Ammon's horn (tissue), 1 donor: ENCODE measurements at places on chromosomes 11 and 22.
A peak's percentile ranks its signal among the peaks of the same experiment; 100 is the strongest.

DNA sequence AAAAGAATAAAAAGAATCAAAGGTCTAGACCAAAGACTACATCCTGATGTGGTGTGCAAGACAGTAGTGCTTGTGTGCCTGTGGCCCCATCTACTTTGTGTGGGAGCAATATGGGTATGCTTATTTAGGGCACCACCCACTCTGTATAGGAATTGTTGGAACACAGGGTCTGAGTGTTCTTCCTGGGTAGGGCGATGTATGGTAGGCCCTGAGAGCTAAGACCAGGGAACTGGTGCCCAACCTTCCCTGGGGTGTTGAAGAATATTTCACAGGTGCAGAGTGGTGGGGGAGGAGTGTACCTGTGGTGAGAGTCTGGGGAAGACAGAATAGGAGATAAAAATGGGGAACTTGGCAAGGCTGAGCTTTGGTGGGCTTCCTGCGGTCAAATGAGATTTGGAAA, 41.9 kb downstream of the MICAL2 start:
- no peak for DNase-seq

- DNase-seq, result no peak
Observed at GRCh38 chr11:71472941-71473792, 20.2 kb downstream of the NADSYN1 start.

DNA sequence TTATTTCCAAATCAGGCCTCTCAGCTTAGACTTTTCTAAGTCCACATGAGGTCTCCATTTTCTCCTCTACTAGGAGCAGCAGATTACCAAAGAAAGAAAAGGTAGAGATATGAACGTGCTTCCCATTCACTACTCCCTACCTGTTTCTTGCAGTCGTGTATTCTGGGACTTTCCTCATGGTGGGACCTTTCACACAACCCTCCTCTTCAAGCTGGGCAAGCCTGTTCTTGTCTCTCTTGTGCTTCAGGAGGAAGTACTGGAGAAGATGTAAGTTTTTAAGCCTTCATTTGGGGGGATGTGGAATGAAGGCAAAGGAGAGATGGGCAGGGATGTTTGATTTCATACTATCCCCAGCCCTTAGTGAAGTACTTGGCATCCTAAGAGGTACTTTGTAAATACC, 128.8 kb upstream of the SESN3 start:
- no peak for DNase-seq

GRCh38 chr11:29124470-29124869, 892.4 kb downstream of the KCNA4 start:
- DNase-seq, result no peak

DNA sequence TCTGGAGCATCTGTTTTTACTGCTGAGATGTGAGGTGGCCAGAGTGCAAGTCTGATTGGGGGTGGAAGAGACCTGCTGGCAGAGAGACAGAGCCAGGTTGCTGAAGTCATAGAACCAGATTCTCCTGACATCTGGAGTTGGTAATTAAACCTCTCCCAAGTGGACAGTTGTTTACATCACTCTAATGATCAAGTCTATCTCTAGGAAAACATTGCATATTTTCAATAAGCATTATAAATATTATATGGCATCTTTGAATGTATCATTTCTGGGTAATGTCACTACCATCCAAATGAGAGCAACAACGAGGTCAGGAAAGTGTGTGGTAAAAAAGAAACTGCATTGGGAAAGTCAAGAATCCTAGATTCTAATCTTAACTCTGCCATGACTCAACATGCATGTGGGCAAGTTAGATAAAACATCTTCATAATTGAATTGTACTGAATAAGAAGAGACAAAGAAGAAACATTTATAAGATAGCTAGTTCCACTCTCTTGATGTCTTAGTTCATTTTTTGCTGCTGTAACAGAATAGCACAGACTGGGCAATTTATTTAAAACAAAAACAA, 351.2 kb upstream of the API5 start:
- no peak for DNase-seq

DNA sequence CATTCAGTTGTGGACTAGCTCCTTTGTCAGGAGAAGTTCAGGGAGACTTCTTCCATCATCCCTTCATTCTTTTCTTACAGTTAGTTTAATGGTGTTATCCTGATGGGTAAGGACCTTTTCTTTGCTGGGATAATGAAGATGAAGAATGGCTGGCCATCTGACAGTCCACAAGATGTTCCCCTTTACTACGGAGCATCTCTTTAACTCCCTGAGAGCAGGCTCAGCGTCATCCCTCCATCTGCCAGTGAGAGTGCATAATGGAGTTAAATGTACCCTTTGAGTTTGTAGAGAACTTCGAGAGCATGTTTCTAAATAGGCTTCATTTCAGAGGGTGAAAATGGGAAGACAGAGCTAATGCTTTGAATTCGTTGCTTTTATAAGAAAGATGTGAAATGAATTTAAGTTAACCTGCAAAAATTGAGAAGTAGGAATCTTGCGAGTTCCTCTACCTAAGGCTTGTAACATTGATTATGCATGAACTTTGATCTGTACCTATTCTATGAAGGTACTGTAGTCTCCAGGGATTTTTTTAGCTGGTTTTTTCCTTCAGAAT, 1.7 kb downstream of the EP300 start:
- DNase-seq, result peak; percentile 56

GRCh38 chr11:12179019-12179418, 68.6 kb downstream of the MICAL2 start:
- DNase-seq, result no peak

DNA sequence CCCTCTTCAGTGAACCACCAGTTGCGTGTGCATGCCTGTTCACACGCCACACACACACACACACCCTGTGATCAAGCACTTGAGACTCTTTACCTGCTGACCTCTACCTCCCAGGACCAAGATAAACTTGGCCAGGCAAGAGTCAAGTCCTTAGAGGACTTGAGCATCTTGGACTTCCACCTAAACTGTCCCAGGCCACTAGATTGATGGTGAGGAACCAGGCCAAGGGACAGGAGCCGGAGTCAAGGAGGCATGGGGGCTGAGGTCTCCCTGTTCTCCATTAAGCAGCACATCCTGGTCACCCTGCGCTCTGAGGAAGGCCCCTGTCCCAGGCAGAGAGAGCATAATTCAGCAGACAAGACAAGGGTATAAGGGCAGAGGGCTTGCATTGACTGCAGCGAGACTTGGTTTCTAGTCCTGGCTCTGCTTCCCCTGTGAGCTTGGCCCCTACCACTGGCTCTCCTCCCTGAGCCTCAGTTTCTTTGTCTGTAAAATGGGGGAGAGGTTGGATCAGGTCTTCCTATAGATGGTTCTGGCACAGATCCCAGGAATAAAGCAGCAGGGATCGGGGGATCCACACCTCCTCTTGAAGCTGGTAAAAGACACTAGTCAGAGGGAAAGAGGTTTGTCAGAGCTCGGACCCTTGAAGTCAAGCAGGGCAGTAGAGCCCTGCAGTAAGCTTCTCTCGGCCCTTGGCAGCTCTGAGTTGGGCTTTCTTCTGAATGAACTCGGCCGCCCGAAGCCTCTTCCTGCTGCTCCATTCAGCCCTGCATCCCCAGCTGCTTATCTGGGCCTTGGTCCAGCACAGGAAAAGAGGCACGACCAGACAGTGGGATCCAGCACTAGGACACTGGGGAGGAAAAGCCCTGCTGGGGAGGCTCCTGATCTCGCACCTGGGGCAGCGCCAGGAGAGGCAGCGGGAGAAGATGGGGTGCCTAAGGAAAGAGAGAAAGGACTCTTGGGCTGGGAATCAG, 2.0 kb downstream of the CREB3L1 start:
- peak; percentile 79 for DNase-seq

- DNase-seq, result no peak
Observed at GRCh38 chr22:43183496-43184277, 3.2 kb downstream of the TTLL12 start.

DNA sequence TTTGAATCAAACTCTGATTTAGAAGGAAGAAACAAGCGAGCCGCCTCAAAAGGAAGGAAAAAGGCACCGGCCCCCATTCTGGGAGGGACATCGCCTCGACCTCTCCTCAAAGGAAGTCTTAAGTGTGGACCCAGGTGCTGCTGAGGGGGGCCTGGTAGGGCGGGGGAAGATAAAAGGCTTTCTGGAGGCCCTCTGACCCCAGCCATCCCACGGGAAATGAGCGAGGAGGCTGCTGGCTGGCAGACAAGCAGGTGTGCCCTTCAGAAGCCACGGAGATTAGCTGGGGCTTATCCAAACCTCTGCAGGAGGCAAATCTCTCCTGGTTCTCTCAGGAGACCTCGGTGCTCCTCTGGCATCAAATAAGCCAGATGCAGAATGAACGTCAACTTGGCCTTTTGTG, 171.4 kb upstream of the BLID start:
- no peak for DNase-seq

DNA sequence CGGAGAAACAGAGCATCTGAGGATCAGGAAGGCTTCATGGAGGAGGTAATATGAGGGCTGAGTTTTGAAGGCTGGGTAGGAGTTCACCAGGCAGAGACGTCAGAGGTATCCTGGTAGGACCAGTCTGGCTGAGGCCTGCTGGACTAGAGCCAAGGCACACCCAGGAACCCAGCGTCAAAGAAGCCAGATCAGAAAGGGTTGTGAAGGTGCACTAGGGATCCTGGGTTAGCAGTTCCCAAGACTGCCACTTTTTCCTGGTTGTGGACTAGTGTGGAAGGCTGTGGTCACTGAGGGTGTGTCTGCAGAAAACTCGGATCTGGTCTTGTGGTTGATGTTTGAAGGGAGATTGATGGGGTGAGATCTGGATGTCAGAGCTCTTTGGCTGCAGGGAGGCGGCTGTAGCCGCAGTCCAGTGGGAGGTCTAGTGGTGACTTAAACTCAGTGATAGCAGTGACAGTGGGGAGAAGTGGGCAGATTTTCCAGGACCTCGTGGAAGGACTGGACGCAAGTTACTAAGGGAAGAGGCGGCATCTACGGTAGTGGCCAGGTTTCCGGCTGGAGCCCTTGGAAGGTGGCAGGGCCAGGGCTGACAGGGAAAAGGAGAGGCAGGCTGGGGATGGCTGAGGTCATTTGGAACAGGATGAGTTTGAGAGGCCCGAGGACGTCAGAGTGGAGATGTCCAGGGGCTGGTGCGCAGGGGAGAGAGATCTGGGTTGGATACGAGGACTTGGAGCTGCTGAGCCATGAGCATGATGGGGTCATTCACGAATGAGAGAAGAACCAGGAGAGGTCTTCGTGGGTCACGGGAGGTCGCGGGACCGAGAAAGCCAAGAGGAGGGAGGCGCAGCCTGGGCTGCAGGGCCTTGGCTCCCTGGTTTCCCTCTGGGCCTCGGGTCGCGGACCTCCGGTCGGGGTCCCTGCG, 10.9 kb downstream of the RELA start:
- no peak for DNase-seq

- peak; percentile 56 for DNase-seq
Observed at GRCh38 chr22:36237462-36238372, 1.6 kb downstream of the APOL2 start.

DNA sequence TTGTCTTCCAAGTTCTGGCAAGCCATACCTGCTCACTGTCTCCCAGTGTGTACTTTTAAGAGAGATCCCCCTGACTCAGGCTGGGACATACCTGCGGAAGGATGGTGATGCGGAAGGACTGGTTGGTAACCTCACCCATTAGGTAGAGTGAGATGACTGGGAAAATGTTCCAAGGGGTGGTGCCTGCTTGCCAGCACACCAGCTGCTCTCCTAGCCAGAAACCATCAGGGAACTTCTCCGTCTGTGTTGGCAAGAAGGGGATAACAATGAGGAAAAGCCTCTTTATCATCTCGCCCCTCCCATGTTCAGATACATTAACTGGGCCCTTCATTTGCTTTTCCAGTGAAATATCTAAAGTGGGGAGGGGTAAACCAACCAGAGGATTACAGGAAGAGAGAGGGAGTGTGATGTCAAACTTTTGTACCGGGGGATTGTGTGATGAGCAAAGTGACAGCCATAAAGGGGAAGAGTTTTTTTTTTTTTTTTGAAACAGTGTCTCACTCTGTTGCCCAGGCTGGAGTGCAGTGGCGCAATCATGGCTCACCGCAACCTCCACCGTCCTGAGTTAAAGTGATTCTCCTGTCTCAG, at the start of gene BACE1-AS:
TSS of gene BACE1-AS (plus strand) at position 538 of the 588 bp plus-strand sequence.
- DNase-seq, result no peak

- DNase-seq, result no peak
Observed at GRCh38 chr11:95515371-95515770, 274.2 kb downstream of the FAM76B start.

DNA sequence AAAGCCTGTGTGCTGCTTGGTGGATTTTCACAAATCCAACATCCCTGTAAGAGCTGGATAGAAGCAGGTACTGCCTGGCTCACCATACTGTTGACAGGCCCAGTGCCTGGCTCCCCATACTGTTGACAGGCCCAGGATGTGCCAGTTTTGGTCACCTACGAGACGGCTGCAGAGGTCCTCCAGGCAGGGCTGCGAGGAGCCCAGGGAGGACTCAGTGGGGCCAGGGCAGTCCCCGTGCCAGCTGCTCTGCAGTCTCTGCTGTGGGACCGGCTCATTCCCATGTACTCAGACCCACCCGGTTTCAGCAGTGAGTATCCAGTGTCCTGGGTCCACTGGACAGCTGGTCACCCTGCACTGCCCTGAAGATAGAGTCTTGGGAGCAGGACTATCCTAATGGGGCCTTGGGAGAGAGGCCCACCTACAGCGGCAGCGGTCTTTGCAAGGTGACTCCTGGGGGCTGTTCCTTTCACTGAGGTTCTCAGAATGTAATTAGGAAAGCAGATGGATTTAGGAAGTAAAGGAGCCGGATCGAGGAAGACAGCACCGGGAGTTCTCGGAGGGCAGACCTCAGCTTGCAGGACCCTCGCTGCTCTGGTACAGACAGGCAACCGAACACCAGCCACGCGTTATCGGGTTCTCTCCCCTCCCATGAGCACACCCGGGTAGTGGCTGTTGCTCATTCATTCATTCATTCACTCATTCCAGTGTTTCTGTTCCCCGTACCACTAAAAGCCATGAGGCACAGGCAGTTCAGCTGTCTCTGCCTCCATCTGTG, 106.1 kb downstream of the CTTN start:
- no peak for DNase-seq

GRCh38 chr11:1707751-1708150, 10.8 kb downstream of the KRTAP5-6 start:
- no peak for DNase-seq

- DNase-seq, result no peak
Observed at GRCh38 chr11:96530473-96530872, 140.7 kb downstream of the JRKL start.

- no peak for DNase-seq
Observed at GRCh38 chr11:86047275-86047991, 21.5 kb downstream of the PICALM start.

GRCh38 chr11:70901951-70902521, 350.3 kb downstream of the SHANK2 start:
- DNase-seq, result peak; percentile 29

DNA sequence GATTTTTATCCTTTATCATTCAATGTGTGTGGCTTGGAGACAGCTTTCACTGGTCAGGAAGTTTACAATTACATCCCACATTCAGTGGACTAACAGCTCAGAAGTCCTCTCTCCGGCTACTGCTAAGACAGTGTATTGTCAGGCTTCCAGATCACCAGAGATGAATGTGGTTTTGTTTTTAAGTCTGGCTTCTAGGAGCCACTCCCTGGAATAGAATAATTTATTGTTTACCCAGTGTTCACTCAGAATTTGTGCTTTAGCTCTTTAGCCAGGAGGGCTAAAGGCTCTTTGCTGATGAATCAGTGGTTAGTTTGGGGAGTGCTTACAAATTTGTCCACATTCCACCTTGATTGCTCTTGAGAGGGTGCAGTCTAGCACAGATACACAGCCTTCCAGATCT, 26.5 kb downstream of the TRIM77 start:
- DNase-seq, result peak; percentile 53

- DNase-seq, result no peak
Observed at GRCh38 chr22:40627612-40628011, 8.9 kb downstream of the MRTFA start.
